Stimulated activated CD4-positive, alpha-beta T cell treated with anti-CD3 and anti-CD28 coated beads, Interleukin-12 subunit alpha, Interleukin-12 subunit beta, amount 100 ng/mL, for 48 hours (primary cell): ENCODE measurements at places on chromosomes 3 and 15.

GRCh38 chr3:187628169-187628568 lies 42.0 kb downstream of the SST start:
- DNase-seq, result no peak

GRCh38 chr15:25810631-25811091 lies 52.5 kb downstream of the ATP10A start:
- no peak for DNase-seq

- no peak for DNase-seq
Observed at GRCh38 chr15:76994496-76994895, 430 bp upstream of the PSTPIP1 start.

- no peak for DNase-seq
Observed at GRCh38 chr3:131669600-131669999, 166.8 kb upstream of the MRPL3 start.

- DNase-seq, result no peak
Observed at GRCh38 chr3:81728766-81729544, 32.5 kb downstream of the GBE1 start.

DNA sequence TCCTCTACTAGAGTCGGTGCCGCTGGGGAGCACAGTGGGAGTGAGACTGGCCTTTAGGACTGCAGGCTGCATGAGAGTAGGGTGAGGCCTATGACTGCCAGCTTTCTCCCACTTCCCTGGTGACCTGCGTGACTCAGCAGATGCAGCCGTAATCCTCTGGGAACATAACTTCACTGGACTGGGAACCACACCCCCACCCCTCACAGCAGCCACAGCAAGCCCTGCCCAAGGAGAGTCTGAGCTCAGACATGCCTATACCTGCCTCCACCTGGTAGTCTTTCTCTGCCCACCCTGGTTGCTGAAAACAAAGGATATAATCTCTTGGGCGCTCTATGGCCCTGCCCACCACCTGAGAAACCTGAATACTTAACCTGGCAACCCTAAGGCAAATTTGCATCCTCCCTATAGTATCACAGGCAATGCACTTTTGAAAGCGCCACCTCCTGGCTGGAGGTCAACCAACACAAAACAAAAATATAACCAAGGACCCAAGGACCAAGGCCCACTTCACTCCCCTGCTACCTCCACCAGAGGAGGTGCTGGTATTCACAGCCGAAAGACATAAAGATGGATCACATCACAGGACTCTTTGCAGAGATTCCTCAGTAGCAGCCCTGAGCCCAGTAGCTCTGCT lies 308.9 kb downstream of the CTNNB1 start:
- no peak for DNase-seq

DNA sequence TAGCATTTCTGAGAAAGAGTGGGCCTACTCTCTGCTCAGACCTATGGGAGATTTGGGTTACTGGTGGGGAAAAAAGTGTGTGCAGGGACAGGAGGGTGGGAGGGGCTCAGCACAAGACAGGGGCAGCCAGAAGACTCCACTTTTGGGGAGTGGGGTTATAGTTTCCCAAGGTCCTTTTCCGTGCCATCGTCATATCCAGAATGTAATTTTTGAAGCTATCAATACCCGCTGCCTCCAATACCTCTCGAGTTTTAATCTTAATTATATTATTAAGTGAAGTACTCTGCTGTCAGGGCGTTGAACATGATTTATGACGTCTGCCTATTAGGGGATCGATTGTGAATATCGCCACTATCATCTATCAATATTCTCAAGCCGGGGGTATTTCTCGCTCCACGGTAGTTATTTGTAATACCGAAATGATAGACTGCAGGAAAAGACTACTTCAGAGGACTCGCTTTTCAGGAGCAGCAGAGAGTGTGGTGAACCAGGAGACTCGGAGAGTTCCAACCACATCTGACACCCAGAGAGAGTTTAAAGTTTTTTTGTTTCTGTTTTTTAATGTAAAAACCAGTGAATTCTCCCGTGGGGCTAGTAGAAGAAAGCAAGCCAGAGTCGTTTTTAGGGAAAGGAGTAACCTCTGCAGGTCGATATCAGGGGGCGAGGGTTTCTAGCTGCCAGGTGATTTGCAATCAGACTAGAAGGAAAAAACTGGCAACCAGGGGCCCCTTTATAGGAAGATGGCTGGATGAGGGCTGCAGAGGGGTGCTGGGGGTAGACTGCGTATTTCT lies 20.6 kb downstream of the NR2F2 start:
- DNase-seq, result no peak

- DNase-seq, result no peak
Observed at GRCh38 chr15:66799242-66799641, 97.2 kb downstream of the SMAD6 start.

DNA sequence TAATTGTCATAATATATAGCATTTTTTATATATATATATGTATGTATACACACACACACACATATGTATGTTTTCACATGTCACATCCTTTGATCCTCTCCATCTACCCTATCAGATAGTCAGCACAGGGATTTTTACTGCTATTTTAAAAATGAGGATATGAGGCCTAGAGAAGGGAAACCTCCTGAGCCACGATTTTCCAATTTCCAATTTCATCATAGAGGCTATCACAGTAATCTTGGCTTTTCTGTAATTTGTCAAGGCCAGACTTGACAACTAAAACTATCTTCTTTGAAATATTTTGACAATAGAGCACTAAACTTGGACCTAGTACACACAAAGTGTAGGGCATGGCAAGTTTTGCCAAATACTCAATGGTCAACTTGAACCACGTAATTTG lies 42.5 kb downstream of the IL1RAP start:
- DNase-seq, result no peak

GRCh38 chr3:32592696-32593353 lies 22.2 kb upstream of the DYNC1LI1 start:
- DNase-seq, result no peak

GRCh38 chr3:40333416-40333815 lies 23.9 kb downstream of the EIF1B start:
- no peak for DNase-seq

- no peak for DNase-seq
Observed at GRCh38 chr3:188842639-188843038, 329.1 kb upstream of the TPRG1 start.

DNA sequence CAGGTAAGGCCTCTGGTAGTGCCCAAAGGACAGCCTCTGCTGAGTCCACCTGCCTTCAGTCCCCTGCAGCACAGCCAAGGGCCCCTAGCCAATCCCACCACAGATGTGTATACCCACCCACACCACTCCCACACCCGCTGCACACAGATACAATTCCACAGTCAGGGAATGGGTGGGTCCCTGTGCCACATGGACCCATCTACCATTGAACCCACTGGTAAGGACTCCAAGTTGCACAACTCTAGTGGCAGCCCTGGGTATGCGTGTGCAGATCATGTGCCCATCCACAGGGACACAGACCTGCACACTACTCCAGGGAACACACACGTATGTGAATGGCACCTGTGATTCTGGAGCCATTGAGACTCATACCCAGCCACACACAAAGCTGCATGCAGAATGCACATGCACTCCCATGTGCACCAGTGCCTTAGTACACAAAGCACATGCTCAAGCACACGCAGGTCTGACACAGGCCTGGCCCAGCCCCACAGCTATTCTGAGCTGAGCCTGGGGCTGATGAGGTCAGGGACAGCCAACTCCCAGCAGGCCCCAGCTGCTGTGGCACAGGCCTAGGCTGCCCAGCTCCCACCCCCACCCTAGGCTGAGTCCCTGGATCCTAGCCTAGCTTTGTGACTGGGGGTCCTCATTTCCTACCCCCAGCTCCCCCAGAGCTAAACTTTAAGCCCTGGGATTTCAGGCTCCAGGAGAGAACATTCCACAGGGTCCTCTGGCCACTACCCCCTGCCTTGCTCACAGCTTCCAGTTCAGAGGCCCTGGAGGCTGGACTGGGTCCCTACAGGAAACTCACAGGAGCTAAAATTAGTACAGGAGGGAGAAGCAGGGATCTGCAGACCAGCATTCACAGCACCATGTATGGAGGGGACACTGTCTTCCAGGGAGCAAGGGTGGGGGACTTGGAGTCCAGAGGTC lies 2.7 kb upstream of the ALS2CL start:
- DNase-seq, result no peak

DNA sequence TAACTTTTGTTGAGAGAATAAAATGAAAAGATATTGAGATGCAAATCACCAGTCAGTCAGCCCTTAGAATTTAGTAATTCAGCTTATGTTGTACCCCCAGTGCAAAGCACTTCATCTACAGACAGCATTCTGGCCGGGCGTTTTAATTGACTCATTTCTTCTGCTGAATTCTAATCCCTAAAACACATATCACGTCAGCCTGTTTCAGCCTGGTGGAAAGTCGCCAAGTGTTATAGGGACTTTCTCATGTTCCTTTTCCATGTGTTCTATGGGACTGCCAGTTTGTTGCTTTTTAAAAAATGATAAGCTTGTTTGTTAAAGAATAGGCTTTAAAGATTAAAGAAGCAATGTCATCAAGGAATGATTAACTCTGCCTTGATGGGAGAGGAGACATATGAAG lies 169.7 kb upstream of the BFSP2 start:
- DNase-seq, result no peak

DNA sequence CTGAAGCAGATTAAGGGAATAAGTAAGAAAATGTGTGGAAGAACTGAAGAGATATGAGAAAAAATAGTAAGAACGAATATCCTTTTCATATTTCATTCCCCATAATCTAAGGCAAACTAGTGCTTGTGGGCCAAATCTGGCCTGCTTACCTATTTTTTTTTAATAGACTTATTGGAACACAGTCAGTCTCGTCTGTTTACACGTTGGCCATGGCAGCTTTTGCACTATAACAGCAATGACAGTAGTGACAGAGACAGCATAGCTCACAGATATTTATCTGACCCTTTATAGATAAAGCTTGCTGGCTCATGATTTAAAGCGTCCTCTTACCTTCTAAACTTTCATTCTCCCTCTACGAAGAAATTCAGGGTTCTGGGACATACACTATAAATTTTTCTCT lies 50.0 kb upstream of the CDAN1 start:
- DNase-seq, result no peak

GRCh38 chr15:40006003-40006402 lies 33.0 kb downstream of the SRP14 start:
- no peak for DNase-seq

DNA sequence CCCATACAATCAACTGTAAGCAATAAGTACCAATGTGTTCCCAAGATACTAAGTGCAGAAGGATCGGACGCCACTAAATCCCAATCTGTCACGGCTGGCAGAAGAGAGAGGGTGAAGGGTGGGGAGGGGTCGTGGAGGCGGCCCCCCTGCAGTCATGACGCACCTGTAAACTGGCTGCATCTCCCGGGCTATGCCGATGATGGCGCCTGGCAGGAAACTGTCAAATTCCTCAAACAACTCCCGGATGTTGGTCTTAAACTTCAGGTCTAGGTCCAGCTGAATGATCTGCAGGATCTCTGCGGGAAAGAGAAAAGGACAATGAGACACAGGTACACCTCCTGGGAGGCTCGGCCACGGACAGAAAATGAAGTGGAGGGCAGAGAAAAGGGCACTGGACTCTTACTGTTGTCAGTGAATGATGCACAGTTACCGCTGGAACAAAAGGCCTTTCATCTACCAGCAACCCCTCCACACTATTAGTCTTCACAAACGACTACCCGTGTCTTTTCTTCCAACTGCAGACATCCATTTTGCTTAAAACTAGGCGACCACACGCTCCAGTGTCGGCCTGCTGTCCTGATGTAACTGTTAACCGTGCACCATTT lies 114.6 kb downstream of the XXYLT1 start:
- no peak for DNase-seq

- DNase-seq, result no peak
Observed at GRCh38 chr3:34066328-34066727, 267.9 kb downstream of the PDCD6IP start.

GRCh38 chr3:88480822-88481221 lies 331.1 kb downstream of the C3orf38 start:
- DNase-seq, result no peak

GRCh38 chr3:54731732-54732445 lies 196.0 kb downstream of the LRTM1 start:
- DNase-seq, result no peak

GRCh38 chr15:101446518-101447167 lies 42.9 kb downstream of the PCSK6 start:
- DNase-seq, result no peak

GRCh38 chr3:105610473-105610872 lies 243.8 kb downstream of the ALCAM start:
- no peak for DNase-seq

GRCh38 chr3:45001738-45002137 lies 24.4 kb upstream of the CLEC3B start:
- no peak for DNase-seq

DNA sequence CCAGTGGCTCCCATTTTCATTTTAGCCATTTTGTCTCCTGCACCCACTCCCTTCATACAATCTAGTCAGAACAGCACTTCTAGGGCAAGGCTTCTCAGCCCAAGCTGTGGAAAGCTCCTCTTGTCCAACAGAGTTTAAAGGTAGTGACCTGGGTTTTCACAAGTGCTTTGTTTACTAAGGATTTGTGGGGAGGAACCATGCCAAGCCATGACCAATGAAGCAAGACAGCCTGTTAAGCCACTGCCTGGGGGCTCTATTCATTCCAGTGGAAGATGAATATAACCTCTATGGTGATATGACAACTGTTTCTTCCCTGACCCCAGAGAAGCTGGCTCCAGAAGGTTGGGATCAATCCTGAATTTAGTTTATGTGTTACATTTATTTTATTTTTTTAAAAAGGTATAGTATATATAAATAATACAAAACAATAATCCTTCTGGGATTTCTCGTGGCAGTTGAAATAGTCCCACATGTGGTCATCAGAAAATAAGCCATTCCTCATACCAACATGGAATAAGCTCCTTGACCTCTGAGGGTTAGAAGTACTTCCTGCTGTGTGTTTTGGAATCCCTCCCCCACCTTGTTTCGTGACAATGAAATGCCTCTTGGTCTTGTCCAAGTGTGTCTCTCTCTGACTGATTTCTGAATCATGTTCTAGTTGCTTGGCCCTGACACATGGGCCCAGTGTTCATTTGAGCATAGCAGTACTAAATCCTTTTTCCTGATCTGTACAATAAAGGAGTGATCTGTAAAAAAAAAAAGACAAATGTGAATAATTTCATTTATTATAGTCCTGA lies 13.3 kb upstream of the THUMPD3 start:
- no peak for DNase-seq

DNA sequence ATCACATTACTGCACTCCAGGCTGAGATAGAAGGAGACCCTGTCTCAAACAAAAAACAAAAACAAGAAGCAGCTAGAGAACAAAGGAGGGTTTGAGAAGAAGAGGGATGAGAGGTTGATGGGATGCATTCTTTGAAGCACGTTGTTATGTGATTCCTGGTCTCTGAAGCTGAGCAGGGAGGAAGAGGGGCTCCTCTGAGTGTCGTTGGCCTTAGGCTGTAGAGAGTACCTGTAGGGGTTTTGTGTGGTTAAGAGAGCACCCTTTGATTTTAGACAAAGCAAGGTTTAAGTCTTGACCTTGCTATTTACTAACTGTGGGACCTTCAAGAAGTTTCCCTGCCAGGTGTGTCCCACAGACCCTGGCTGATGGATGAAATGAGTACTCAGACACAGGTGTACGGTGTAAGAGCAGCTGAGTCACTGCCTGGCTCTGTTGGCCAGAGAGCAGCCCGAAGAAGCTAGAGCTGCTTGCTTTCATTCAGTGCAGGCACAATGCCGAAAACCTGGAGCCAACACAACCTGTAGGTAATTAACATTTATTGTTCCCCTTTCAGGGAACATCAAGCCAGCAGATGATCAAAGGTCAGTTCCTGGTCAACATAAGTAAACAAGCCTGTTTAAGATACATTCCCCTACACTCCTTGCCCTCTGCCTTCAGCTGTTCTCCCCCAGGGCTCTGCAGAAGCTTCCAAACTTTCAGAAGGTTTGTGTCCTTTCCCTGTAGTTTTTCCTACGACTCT lies 67.2 kb downstream of the LRRK1 start:
- DNase-seq, result no peak

- no peak for DNase-seq
Observed at GRCh38 chr3:163543662-163544061, 1534.6 kb downstream of the SI start.
